ENCODE measurements at places on chromosomes 16 and 17.

DNA sequence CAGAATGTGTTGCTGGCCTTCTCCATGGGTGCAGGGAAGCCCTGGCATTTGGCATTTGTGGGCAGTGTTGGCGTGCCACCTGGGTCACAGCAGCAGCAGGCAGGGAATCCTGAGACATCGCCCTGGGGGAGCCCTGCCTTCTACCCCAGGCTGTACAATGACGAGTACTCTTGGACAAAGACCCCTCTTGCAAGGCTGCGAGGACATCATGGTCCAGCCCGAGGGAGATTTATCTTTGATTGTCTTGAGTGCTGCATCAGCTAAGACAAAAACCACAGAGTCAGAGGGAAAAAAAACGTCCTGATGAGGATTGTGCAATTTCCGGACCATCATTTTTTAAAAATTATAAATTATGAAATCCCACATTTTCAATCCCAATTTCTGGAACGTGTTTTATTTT is 3.7 kb downstream of the CRISPLD2 start:
- no peak for DNase-seq

DNA sequence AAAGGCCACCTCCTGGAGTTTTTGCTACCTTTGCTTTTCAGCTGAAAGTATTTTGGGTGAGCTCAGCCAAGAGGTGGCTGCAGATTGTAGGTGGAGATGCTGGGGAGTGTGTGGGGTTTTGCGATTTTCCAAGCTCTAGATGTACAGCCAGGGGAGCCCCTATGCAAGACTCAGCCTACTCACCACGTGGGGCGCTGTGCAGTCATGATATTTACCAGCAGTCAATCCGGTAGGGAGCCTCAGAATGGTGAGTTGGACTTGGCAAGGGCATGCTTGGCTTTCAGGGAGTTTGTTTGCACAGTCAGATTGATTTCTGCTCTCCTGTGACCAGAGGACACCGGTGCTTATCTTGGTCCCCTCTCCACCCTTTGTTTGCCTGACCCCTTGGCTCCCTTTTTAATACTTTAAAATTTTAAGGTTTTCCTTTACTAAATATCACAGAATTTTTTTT is 175.3 kb downstream of the UTP18 start:
- DNase-seq, result peak; percentile 76

DNA sequence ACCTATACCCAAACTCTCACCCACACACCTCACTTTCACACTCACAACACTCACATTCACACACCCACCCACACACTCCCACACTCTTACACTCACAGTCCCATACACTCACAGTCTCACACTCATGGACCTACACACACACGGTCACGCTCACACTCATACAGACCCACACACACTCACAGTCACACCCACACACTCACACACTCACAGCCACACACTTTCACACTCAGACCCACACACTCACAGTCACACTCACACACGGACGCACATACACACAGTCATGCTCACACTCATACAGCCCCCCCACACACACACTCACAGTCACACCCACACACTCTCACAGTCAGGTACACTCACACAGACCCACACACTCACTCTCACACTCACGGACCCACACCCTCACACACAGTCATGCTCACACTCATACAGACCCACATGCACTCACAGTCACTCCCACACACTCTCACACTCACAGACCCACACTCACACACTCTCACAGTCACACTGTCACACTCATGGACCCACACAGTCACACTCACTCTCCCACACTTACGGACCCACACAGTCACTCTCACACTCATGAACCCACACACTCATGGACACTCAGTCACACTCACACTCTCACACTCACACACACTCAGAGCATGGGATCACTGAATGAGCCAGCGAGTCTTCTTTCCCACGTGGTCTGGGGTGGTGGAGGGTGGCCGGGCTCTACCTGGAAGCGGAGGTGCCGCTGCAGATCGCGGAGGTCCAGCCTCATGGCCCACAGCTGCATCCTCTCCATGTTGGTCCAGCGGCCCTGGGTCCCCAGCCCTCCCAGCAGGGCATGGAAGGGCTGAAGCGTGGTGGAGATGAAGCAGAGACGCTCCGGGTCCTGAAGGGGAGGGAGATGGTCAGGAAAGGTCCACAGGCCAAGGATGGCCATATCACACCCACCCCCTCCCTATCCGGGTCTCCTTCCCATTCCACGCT is 5.1 kb downstream of the IL27 start:
- no peak for DNase-seq

DNA sequence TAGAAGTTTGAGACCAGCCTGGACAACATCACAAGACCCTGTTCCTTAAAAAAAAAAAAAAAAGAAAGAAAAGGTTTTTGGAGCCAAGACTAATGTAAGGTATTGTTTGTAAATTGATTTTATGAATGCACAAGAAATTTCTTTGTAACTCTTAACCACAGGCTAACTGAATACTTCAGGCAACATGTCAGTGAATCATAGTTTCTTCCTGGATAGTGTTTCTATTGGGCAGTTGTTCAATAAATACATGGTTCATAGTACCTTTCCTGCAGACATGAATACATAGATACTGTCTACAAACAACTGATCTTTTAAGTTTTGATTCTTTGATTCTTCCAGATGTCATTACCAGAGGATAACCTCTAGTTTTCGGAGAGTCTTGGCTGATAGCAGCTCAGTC is 11.6 kb downstream of the DDX42 start:
- DNase-seq, result no peak

GRCh38 chr16:36336-36984 is 16.9 kb downstream of the POLR3K start:
- DNase-seq, result no peak

Data from iPS-NIHi11 (cell line).